ENCODE measurements at places on chromosomes 7 and 10.

- DNase-seq: no peak
These were observed 523.2 kb downstream of the GATA3 start for GRCh38 chr10:8577686-8578085.

DNA sequence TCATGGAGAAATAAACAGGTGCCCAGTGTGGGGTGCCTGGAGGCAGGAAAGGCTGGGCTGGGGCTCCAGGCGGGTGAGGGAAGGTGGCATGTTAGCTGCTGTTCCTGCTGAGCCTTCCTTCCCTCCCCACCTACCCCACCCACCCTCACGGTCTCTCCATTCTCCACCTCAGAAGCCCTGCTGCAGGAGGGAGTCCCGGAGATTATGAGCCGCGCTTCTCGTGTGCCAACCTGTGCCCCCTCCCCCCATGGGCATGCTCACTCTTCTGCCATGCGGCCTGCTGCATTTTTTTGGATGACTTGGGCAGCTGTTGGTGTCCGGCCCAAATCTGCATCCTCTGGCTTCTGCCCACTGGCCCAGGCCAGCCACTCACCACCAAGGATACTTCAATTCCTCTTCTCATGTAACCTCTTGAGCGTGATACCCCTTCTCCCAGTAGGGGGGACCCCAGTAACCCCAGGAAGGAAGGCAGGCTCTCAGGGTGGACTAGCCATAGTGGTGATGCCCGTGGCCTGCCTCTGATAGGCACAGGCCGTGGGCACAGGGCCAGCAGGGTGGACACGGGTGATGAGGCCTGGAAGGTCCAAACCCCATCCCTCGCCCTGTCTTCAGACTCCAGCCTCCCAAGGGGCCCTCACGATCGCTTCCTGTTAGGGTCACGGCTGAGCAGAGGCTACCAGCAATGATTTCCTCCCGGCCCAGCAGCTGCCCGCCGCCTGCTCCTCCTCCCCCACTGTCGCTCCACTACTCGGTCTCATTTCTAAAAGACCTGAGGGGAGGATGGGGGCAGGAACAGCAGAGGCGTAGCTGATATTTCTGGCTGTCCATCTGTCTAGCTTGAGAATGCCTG, 27.8 kb downstream of the UNC5B start:
- no peak for DNase-seq

DNA sequence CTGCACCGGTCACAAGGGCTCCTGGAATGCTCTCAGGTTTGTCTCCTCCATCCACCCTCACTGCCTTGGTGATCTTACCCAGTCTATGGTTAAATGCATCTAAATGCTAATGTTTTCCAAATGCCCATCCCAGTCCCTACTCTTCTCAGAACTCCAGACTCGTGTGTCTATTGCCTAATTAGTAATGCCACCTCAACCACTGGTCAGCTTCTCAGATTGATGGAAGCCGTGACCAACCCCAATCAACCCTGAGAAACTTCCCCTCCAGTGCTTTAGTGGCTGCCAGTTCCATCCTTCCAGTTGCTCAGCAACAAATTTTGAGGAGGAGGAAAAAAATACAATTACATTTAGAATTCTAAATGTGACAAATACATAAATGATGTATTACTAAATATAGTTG, 18.6 kb downstream of the NUDCD3 start:
- no peak for DNase-seq

- no peak for DNase-seq
These were observed 28.3 kb downstream of the BAG3 start for GRCh38 chr10:119679480-119679829.

Data from memory B cell (primary cell).